ENCODE measurements at places on chromosomes 16 and 17. TPM values are rescaled to one million over a fixed set of nuclear protein-coding genes. Genes with fewer than 3 reads are reported as not detected.
A peak's percentile ranks its signal among the peaks of the same experiment; 100 is the strongest.

GRCh38 chr16:74107795-74108610, 188.6 kb upstream of the PSMD7 start:
- peak; percentile 2 for DNase-seq
- no peaks in the 10 kb centered on the region for H3K36me3 ChIP-seq
- no peak overlapping the region for H3K4me3 ChIP-seq
- H3K27me3 ChIP-seq = no peaks in the 10 kb centered on the region

- DNase-seq = peak; percentile 46
- H3K4me3 ChIP-seq = no peak overlapping the region
- H3K27me3 ChIP-seq = no peaks in the 10 kb centered on the region
- H3K36me3 ChIP-seq = no peaks in the 10 kb centered on the region
- H3K4me1 ChIP-seq = peaks cover 5% of the 10 kb centered on the region
- H3K27ac ChIP-seq = no peak overlapping the region
Observed at GRCh38 chr17:82985973-82986372, 93.4 kb upstream of the METRNL start.

GRCh38 chr17:45385331-45385997, 47.2 kb downstream of the ARHGAP27 start:
- peaks cover 5% of the 10 kb centered on the region for H3K4me1 ChIP-seq
- no peaks in the 10 kb centered on the region for H3K36me3 ChIP-seq
- H3K27me3 ChIP-seq = peaks cover 9% of the 10 kb centered on the region
- no peak overlapping the region for H3K4me3 ChIP-seq
- H3K27ac ChIP-seq = no peak overlapping the region
- peak; percentile 76 for DNase-seq

DNA sequence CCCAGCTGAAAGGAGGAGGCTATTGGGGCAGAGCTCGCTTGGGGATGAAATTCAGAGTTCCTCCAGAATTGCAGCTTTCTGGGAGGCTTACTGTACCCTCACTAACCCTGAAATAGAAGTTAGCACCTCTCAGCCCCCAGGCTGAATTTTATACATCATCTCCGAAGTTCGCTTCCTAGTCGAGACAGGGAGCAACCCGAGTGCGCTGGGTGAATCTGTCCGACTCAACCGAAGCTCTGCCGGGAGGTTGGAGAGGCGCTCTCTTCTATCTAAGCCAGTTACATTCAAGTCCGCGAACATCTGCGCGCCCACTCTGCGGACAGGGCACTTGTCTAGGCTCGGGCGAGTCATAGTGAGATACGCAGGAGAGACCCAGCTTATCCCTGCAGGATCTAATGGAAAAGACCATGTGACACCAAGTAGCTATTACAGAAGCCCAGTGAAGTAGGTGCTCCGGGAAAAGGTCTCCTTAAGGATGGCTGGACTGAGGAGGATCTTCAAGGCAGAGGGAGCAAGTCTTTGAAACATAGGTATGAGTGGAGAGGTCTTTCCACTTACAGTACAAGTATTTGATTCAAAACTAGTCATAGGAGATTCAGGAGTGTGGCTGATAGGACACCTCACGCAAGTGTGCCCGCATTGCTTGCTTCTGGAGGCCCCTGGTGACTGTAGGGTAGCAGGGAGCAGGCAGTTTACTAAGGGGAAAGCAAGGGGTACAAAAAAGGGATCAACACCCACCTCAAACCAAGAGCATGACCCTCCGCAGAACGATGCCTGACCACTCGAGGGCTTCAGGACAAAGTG, 646 bp upstream of the HES7 start:
- H3K27me3 ChIP-seq = no peaks in the 10 kb centered on the region
- no peak overlapping the region for H3K27ac ChIP-seq
- peaks cover 8% of the 10 kb centered on the region for H3K4me1 ChIP-seq

DNA sequence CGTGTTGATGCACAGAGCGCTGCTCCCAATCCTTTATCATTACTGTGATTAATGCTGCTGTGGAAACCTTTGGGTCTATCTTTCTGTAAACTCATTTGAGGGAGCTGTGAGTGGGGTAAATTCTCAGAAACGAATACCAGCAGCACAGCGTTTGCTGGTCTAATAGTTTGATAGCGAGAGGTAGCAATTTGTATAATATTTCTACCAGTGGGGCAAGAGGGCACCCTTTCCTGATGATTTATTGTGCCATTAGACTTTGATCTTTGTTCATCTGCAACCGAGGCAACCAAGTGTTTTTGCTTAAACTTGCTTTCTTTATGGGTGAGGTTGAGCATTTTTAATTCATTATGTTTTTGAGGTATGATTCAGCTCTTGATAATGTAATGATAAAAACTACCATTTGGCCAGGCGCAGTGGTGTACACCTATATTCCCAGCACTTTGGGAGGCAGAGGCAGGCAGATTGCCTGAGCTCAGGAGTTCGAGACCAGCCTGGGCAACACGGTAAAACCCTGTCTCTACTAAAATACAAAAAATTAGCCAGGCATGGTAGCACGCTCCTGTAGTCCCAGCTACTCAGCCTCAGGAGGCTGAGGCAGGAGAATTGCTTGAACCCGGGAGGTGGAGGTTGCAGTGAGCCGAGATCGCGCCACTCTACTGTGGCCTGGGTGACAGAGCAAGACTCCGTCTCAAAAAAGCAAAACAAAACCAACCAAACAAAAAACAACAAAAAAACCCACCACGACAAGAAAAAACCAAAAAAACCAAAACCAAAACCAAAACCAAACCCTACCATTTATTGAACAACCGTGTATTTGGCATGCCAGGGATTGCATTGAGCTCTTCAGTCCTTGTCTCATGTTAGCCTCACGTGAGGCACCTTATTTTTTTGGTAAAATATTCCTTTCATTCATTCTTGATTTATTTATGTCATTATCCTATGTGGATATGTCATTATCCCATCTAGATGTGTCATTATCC, 81.5 kb downstream of the PLCG2 start:
- no peak overlapping the region for H3K27ac ChIP-seq
- H3K4me3 ChIP-seq = no peak overlapping the region

ZNF624 gene
- total RNA-seq = 3.8 TPM

DNA sequence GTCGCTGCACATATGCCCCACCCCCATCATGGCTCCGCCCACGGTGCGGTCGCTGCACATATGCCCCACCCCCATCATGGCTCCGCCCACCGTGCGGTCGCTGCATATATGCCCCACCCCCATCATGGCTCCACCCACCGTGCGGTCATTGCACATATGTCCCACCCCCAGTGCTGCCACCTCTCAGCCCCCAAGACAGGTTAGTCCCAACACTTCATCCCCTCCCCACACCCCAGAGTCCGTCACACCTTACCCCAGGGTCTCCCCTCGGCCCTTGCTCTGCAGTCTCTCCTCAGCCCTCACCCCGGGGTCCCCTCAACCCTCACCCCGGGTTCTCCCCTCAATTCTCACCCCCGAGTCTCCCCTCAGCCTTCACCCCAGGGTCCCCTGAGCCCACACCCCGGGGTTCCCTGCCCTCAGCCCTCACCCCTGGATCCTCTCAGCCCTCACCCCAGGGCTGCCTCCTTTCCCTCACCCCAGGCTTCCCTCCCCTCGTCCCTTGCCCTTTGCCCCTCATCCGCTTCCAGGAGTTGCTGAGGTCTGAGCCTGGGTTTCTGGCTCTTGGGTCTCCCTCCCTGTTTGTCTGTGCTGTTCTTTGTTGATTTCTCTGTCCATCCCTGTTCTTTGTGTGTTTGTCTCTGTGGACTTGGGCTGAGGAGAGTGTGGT, 25.6 kb downstream of the TPSG1 start:
- H3K4me1 ChIP-seq = no peaks in the 10 kb centered on the region
- no peak for DNase-seq

GRCh38 chr17:40561871-40562611, 3.2 kb downstream of the CCR7 start:
- H3K27ac ChIP-seq = no peak overlapping the region
- no peak overlapping the region for H3K4me3 ChIP-seq
- peaks cover 24% of the 10 kb centered on the region for H3K4me1 ChIP-seq
- no peak for DNase-seq
- peaks cover 29% of the 10 kb centered on the region for H3K27me3 ChIP-seq
- no peaks in the 10 kb centered on the region for H3K36me3 ChIP-seq

APOBR gene
- not detected for total RNA-seq

GRCh38 chr16:16143038-16143763, 80.1 kb downstream of the ABCC6 start:
- H3K27ac ChIP-seq = no peak overlapping the region
- no peak overlapping the region for H3K4me3 ChIP-seq
- DNase-seq = no peak
- peaks cover 87% of the 10 kb centered on the region for H3K36me3 ChIP-seq
- no peaks in the 10 kb centered on the region for H3K4me1 ChIP-seq

DNA sequence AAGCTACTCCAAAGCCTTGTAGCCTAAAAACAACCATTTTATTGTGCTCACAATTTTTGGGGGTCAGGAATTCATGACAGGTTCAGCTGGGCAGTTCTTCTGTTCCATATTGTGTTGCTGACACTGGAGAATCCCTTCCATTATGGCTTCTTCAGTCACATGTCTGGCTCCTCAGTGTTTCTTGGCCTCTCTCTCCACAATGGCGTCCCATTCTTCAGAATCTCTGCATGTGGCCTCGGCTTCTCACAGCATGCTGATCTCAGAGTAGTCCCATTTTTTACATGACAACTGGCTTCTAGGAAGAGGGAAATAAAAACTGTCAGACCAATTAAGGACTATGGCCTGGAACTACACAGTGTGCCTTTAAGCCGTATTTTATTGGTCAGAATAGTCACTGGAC, 49.7 kb downstream of the NF1 start:
- no peak for DNase-seq
- no peak overlapping the region for H3K27ac ChIP-seq
- H3K4me1 ChIP-seq = peaks cover 6% of the 10 kb centered on the region
- H3K27me3 ChIP-seq = no peaks in the 10 kb centered on the region
- H3K36me3 ChIP-seq = 0 out of 2 replicates have a peak, but pooled peaks cover 2% of the 10 kb centered on the region

- H3K4me1 ChIP-seq = no peaks in the 10 kb centered on the region
- peaks cover 28% of the 10 kb centered on the region for H3K27me3 ChIP-seq
- no peak for DNase-seq
- no peaks in the 10 kb centered on the region for H3K36me3 ChIP-seq
Observed at GRCh38 chr16:87550495-87550961, 51.8 kb upstream of the JPH3 start.

DNA sequence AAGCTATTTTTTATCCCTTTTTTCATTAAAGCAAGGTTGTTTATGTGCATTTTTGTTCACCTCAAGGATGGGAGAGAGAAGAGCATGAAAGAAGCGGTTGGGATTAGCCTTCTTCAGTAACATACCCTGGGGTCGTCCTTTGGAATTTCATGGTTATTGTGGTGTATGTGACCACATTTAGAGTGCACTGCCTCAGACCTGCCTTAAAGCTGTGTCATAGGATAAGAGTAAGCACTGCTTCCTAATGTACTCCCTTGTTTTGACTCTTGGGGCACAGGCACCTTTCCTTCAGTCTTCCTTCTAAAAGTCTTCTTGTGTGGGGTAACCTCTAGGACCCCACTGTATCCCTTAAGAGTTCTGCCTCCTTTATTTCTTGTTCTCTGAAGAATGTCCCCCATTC, 28.9 kb downstream of the TNRC6A start:
- peaks cover 12% of the 10 kb centered on the region for H3K36me3 ChIP-seq
- no peak overlapping the region for H3K4me3 ChIP-seq
- H3K27ac ChIP-seq = no peak overlapping the region
- DNase-seq = peak; percentile 47
- peaks cover 2% of the 10 kb centered on the region for H3K4me1 ChIP-seq
- H3K27me3 ChIP-seq = no peaks in the 10 kb centered on the region

GRCh38 chr17:7885367-7886226, 3.0 kb upstream of the CHD3 start:
- H3K27ac ChIP-seq = peak overlapping the region; percentile 100
- H3K4me1 ChIP-seq = peaks cover 28% of the 10 kb centered on the region
- peak; percentile 14 for DNase-seq

DNA sequence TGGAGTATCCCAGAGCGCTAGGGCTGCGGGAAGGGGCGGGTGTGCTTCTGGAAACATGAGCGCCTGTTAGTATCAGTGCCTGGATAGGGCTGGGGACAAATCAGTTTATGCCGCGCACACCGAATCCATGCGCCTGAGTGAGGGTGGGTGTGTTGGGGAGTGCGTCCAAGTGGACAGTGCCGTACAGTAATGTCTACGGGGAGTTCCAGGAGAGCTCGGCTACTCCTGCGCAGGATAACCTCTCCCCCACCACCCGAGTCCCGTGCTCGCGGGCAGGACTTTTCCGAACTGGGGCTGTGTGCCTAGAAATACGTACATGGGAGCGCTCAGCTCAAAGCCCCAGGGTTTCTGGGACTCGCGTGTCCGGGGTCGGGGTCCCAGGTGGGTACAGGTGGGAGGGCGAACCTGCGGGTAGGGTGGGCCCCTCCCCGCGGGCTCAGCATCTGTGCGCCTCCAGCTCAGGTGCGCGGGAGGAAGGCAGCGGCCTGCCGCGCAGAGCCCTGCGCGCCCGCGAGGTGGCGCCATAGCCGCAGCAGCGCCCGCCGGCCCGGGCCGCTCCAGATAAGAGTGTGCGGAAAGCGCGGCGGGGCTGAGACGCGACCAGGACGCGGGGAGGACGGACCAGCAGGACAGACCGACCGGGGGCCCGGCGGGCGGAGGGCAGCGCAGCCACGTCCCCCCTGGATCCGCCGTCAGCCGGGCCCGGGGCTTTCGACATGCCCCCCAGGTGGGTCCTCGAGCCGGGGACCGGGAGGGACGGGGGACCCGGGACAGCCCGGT, at the start of gene HIC1:
Gene HIC1, plus strand, starts transcription at position 592 of the 780 bp plus-strand sequence. CDS start 1,588 bp downstream, outside the sequence.
- peak within 1 kb of the TSS; percentile 75 for H3K4me3 ChIP-seq
- H3K27me3 ChIP-seq = no peaks in the 10 kb centered on the region
- peaks cover 18% of the 10 kb centered on the region for H3K4me1 ChIP-seq
- peak within 1 kb of the TSS; percentile 98 for H3K27ac ChIP-seq
- DNase-seq = peak; percentile 73
- peaks cover 26% of the 10 kb centered on the region for H3K36me3 ChIP-seq

- no peaks in the 10 kb centered on the region for H3K36me3 ChIP-seq
- no peaks in the 10 kb centered on the region for H3K4me1 ChIP-seq
- no peak overlapping the region for H3K4me3 ChIP-seq
Observed at GRCh38 chr16:13113741-13114140, 212.3 kb downstream of the SHISA9 start.

DNA sequence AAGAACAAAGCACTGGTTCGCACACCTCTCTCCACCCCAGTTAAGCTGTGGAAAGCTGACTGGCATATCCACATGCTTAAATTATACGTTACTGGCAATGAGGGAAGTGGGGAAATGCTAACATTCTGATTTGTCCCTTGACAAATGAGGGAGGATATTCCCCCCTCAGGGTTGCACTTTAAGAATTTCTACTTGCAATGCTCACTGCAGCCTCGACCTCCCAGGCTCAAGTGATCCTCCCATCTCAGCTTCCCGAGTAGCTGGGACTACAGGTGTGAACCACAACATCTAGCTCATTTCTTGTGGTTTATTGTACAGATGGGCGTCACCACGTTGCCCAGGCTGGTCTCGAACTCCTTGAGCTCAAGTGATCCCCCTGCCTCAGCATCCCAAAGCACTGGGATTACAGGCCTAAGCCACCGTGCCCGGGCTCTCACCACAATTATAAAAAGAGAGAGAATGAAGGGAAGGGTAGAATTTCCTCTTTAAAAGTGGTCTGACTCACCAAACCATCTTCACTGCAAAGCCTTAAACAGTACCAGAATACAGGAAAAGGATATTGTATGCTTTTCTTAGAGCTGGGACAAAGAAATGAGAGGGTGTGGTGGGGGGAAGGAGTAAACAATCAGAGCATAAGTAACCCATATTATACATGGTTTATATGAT, 38.9 kb downstream of the KANSL1 start:
- peak; percentile 38 for DNase-seq
- H3K4me3 ChIP-seq = no peak overlapping the region
- H3K27ac ChIP-seq = no peak overlapping the region
- H3K4me1 ChIP-seq = peaks cover 20% of the 10 kb centered on the region
- no peaks in the 10 kb centered on the region for H3K36me3 ChIP-seq

G6PC1 gene
- not detected for total RNA-seq

GRCh38 chr17:73112246-73112645, 19.8 kb upstream of the SLC39A11 start:
- peaks cover 2% of the 10 kb centered on the region for H3K27me3 ChIP-seq
- DNase-seq = no peak
- H3K4me1 ChIP-seq = no peaks in the 10 kb centered on the region
- H3K36me3 ChIP-seq = no peaks in the 10 kb centered on the region
- H3K27ac ChIP-seq = no peak overlapping the region

SP2 gene
- total RNA-seq = 0.72 TPM

SSTR5 gene
- total RNA-seq = not detected

Data from IMR-90 (cell line).